ENCODE measurements at places on chromosomes 12 and 14.

- DNase-seq = no peak
Measured at GRCh38 chr12:48615681-48616080, 45.8 kb upstream of the LALBA start.

DNA sequence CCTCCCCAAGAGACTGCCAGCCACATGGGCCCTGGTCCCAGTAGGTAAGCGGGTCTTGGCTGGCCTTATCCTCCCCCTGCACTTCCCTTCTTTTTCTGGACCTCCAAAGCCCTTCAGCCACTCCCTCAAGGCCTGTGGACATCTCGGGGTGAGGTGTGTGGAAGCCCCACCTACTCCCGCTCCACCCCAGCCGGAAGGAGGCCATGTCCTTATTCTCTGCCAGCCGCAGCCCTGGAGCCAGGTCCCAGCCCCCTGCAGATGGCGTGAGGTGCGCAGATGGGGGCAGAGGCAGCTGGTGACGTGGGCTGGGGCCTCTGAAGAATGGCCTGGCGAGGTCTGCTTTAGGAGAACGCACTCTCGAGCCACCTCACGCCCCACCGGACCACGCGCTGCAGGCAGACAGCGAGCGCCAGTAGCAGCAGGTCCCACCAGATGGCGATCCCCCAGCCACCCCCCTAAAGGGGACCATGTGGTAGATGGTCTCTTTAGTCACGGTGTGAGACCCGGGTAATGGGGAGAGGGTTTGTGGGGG lies 167.1 kb downstream of the TSPAN9 start:
- no peak for DNase-seq

DNA sequence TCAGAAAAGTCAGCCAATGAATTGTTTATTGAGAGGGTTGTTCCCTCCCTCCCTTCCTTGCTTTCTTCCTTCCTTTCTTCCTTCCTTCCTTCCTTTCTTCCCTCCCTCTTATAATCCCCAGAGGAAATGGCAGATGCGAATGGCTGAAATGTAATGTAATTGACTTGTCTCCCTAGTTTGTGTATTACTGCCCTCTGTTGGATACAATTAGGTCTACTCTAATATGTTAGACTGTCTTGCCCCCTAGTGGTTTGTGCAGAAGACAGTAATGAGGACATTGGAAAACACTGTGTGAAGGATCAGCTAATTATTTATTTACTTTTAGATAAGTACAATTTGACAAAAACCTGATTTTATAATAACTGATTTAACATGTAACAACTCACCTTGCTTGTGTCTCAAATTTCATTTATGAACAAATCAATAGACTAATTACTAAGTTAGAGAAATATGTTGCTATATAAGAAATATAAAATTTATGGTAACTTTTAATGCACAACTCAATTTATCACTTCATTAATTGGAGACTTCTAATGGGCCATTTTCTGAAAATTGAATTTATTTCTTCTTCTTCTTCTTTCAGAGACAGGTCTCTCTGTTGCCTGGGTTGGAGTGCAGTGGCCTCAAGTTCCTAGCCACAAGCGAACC lies 229.8 kb upstream of the LRIG3 start:
- DNase-seq = peak; percentile 6

DNA sequence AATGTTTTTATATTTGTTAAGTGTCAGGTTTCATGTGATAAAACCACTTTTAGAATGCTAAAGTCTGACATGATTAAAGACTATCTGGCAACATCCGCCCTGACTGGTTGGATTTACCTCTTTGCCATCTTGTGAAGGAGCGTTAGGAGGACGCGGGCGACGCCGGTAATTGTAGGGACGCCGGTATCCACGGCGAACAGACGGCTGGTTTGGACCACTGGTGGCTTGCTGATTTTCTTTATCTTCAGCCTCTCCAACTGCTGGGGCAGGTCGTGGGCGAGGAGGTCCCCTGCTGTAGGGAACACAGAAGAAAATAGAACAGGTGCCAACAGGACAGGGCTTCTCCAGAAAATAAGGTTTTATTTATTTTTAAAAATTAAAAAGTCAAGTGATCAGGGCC lies 21.3 kb downstream of the YBX3 start:
- no peak for DNase-seq

- DNase-seq = no peak
Measured at GRCh38 chr12:14068961-14069360, 87.6 kb upstream of the GRIN2B start.

- no peak for DNase-seq
Measured at GRCh38 chr14:81427348-81428058, 27.4 kb upstream of the STON2 start.

- no peak for DNase-seq
Measured at GRCh38 chr12:5694759-5695409, 250.2 kb downstream of the ANO2 start.

- DNase-seq = peak; percentile 82
Measured at GRCh38 chr12:113462117-113462774, 9.4 kb downstream of the LHX5 start.

- no peak for DNase-seq
Measured at GRCh38 chr12:47885012-47885501, 19.7 kb downstream of the VDR start.

GRCh38 chr12:71069311-71069710 lies 88.5 kb downstream of the TSPAN8 start:
- DNase-seq = no peak

DNA sequence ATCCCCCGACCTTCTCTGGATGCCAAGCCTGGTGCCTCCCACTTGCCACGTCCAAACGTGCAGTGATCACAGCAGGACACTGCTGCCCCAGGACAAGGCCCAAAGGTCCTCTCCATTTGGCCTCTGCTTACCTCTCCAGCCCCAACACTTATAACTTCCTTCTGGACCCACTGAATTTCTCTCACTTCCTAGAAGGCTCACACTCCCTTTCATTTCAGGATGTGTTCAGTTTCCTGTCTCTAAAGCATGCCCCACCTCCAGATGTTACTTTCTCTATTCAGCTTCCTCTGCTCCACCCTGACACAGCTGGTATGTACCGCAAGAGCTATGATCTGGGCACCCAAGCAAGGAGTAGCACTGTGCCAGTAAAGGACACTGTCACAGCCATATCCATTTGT lies 33.0 kb downstream of the CDKL1 start:
- no peak for DNase-seq

DNA sequence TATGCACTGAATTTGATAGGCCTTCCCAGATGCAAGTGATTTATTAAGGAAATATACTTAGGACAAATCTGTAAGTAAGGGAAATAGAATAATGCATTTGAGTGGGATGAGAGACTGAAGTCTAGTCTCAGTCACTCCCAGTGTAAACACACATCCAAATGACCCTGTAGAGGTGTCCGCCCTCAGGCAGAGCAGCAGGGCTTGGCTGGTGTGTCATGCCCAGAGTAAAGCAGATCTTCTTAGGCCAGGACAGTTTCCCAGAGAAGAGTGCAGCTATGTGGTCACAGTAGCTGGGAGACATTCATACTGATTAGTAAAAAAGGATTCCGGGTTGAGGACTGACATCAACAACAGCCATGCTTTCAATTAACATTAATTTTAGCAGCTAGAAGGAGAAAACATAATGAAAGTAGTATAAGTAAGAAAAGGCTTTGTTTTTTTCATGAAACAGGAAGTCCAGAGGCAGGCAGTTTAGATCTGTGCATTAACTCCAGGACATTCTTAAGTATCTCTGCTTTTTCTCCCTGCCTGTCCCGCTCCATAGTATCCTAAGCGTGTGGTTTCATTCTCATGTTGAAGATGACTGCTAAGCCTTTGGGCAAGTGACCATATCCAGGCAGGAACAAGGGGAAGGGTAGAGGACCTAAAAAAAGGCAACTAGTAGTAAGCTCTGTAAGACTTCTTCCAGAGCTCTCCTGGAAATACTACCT lies 35.7 kb downstream of the CNTN1 start:
- no peak for DNase-seq

GRCh38 chr14:54350203-54350602 lies 46.6 kb upstream of the CDKN3 start:
- no peak for DNase-seq

DNA sequence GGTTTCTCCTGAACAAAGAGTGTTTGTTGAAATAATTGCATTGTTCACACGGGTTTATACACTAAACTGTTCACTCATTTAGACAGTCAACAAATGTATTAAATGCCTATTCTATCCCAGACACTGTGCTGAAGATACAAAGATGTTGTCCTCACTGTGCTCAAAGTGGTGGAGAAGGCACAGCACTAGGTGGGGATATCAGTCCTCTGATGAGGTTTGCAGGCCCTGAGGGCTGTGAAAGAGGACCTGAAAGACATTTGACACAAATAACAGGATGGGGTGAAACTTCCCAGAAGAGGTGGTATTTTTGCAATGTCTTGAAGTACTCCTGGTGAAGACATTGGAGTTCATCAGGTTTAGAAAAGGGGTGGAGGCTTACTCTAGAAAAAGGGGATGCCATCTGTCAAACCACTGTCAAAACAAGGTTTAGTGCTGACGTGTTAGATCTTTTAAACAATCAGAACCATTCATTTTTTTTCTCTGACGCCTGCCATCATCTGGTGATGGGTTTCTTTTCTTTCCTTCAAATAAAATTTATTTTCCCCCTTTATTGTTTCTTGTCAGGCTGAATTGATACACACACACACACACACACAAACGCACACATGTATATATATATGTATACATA lies 69.5 kb downstream of the ACSS3 start:
- no peak for DNase-seq
